Spinal cord (tissue), 10 donors: ENCODE measurements at places on chromosomes 13 and 19.

- no peak for DNase-seq
These were observed 5.7 kb upstream of the FPR3 start for GRCh38 chr19:51789061-51789795.

GRCh38 chr13:33453936-33454335 is 168.4 kb upstream of the STARD13 start:
- DNase-seq: no peak

- DNase-seq: no peak
These were observed 22.9 kb downstream of the SLC7A1 start for GRCh38 chr13:29572575-29572974.

DNA sequence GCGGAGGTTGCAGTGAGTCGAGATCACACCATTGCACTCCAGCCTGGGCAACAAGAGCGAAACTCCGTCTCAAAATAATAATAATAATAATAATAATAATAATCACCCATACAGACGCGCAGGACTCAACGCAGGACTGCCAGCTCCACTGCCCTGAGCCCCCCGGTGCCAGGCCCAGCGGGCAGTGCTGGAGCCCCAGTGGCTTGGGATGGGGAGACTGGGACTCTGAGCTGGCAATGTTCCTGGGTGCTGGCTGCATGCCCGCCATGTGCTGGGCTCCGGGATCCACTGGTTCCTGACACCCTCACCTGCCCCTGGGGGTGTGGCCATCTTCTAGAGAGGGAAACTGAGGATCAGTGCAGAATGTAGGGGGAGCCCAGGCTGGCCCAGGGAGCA is 325 bp upstream of the AZU1 start:
- DNase-seq: no peak

GRCh38 chr19:47423203-47423882 is 4.0 kb upstream of the MEIS3 start:
- no peak for DNase-seq

DNA sequence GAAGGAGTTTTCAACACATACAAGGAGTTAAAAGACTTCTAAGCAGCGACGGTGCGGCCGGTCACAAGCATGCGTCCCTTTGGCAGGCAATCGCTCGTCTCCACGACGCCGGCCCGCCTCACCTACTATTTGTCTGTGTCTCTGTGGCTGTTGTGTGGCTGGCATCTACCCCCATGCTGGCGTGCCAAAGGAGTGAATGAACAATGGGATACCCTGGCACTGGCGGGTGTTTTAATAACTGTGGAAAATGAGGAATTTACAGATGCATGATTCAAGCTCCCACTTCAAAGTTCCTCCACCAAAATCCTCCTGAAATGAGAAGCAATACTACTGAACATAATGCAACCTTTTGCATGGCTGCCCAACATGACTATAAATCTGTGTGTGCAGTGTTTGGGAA is 176.6 kb downstream of the KLF5 start:
- DNase-seq: peak; percentile 39
